ENCODE measurements at places on chromosomes 6 and 20.
A peak's percentile ranks its signal among the peaks of the same experiment; 100 is the strongest.

DNA sequence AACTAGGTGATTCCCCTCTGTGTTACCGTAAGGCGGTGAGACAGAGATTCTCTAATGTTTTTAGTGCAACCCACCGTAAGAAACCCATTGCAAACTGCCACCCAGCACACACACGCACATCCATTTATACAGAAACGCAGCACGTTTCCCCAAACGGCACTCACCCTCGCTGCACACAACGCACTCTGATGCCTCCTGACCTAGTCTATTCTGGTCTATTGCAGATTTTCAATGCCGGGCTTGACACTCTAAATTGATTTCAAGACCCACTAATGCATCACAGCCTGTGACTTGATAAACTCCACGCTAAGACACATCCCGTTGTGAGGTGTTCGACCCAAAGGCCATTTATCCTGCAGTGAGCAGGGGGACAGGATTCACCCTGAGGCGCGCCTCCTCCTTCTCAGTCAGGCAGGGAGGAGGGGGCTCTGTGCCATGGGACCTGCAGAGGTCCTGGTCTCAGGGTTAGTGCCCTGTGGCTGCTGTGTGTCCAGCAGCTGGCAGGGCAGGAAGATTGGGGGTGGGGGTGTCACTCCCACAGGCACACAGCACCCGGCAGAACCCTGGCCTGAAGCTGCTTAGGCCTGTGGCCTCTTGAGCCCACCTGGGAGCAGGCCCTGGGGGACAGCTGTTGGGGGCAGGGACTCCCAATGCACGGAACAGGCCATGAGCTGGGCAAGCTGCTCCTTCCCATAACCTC, 335.6 kb downstream of the PREX1 start:
- no peak for DNase-seq

DNA sequence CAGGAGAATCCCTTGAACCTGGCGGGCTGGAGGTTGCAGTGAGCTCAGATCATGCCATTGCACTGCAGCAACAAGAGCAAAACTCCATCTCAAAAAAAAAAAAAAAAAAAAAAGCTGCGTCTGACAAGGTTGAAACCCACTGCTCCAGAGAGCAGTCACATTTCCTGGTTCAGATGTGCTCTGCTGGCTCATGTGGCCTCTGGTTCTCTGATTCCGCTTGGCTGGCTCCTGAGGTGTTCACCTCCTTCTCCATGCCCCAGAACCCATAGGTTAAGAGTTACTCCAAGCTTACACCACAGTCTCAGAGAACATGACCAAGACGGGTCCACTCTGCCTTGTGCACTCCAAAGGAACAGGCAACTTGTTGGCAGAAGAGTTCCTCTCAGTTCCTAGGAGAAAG, 8.8 kb upstream of the CNR1 start:
- DNase-seq, result no peak

- peak; percentile 56 for DNase-seq
Observed at GRCh38 chr6:63598049-63599036, 26.1 kb downstream of the LOC128125822 start.

DNA sequence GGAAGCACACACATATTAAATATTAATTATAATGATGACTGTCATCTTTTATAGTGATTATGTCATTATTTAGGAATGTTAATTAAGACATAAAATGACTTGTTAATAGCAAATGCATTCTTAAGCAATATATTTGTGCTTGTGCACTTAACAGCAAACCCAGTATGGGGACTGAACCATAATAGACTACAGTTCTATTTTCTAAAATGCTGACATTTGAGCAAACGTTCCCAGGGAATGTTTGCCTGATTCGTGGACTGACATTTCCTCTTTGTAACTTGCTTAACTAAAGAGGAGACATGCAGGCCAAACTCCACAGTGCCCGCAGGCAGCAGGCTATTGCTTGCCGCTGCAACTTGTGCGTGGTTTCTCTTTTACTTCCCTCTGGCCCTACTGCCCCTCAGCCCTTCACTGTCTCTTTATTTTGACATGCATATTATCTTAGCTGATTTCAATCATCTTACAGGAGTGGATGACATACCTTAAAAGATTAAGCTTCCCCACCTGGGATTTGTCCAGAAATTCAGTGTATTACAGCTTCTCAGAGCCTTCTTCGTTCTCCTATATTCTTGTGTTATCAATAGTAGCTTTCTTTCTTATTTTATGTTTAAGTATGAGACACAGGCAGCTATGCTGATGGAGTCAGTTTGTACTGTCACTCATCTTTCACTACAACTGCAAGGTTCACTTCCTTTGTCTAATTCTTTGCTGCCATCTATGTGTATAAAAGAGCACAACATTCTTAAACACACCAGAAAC, 141.5 kb downstream of the GMDS start:
- DNase-seq, result no peak

DNA sequence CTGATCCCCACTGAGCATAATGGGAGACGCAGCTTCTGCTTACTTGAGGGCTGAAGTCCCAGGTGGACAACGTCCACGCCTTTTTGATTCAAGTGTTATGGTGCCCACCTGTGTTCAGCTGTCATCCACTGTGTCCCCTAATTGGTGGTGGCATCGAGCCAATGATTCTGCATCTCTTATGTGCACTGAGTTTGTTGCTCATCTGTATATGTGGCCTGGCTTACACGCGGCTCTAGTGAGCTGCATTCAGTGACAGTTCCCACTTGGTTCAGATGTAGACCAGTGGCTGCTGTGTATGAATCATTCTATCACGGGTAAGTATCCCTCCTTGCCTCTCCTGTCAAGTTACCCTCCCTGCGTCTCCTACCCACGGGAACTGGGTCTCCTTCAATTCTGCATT, 131.2 kb upstream of the CLDN20 start:
- no peak for DNase-seq

- no peak for DNase-seq
Observed at GRCh38 chr6:31639449-31639861, 13.0 kb downstream of the BAG6 start.

DNA sequence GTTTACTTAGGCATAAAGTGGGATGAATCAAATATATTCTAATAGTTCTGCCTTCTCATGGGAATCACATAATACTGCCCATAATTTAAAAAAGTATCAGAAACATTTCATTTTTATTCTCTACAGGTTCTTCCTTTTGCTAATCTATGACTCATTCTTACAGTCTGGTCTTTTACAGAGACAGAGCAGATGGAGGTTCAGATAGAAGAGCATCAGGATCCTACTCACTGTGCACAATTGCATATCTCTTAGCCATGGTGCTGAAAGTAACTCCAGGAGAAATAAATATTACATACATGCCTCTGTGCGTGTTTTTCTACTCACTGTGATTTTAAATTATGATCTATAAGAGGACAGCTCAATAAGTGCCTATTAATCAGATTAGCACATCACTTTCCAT, 16.3 kb upstream of the OR2B6 start:
- DNase-seq, result no peak

DNA sequence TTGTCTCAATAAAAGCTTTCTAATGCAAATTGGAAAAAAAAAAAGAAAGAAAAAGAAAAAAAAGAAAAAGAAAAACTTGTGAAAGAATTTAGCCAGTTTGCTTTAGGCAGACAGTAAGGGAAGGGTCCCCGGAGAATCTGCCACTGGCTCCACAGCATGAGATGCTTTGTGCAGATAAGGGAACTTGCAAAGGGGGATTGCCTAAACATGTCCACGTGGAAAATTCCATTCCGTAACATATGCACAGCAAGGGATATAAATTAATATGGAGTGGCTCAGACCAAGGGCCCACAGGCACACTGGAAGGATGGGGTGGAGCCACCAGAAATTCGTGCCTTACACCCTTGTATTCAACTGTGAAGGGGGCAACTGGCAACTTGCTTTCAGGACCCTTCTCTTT, 45.4 kb downstream of the MKKS start:
- no peak for DNase-seq

GRCh38 chr20:39547546-39548408, 585.6 kb downstream of the DHX35 start:
- no peak for DNase-seq

DNA sequence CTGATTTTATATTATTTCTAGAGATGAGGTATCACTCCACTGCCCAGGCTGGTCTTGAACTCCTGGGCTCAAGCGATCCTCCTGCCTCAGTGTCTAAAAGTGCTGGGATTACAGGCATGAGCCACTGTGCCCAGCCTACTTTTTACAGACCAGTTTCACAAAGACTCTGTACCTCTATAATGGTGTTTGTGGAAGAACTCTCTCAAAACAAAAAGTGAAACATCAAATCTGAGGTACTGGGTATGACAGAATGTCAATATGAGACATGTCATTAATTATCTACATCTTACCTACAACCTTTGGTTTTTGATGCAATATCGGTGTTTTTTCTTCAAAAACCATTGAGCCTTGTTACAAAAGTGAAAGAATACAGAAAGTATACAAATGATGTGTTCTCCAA, 49.4 kb upstream of the MCM9 start:
- no peak for DNase-seq

DNA sequence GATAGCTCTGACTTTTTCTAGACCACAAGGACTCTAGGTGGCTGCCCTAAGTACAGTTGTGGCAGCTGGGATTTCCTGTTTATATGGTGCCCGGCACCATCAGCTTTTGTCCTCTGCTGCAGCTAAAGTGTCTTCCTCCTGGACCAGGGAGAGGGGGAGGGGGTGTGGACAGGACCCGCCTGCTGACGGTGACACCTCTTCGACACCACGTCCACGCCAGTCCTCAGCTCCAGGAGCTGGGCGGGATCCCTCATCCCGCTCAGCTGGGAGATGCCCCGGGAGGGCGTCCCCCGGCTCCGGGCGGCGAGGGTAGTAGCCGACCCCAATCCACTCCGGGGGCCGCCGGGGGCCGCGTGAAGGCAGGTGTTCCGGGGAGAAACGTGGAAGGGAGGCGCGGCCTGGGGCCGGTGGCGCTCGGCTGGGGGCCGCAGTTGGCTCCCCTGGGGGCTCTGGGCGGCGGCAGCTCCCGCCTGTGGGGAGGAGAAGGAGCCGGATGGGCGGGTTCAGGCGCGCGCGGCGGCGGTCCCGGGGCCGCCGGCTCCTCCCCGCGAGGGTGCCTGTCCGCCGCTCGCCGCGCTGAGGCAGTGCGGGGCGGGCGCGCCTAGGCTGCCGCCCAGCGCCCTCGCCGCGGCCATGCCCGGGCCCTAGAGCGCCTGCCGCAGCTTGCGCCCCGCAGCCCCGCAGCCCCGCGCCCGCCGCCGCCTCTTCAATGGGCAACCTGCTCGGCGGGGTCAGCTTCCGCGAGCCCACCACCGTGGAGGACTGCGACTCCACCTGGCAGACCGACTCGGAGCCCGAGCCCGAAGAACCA, at the start of gene OGFRL1:
Gene OGFRL1, plus strand, starts transcription at position 584 of the 811 bp plus-strand sequence. Its CDS starts 126 bp downstream, at position 710.
- DNase-seq, result peak; percentile 74

All from GM06990 (cell line).